Fibroblast of upper back skin (primary cell): ENCODE measurements at places on chromosomes 7 and 10.

- no peak for DNase-seq
Observed at GRCh38 chr7:28381466-28381865, 30.9 kb upstream of the CREB5 start.

- no peak for DNase-seq
Observed at GRCh38 chr7:141455723-141456122, 95.5 kb upstream of the AGK start.

- DNase-seq = peak; percentile 69
Observed at GRCh38 chr10:75773231-75773780, 341.9 kb downstream of the LRMDA start.

- no peak for DNase-seq
Observed at GRCh38 chr10:35451151-35452016, 115.1 kb downstream of the CCNY start.

- no peak for DNase-seq
Observed at GRCh38 chr10:129935867-129936152, 28.3 kb downstream of the EBF3 start.

- no peak for DNase-seq
Observed at GRCh38 chr10:77661100-77661499, 23.5 kb upstream of the KCNMA1 start.

GRCh38 chr10:71413581-71413980, 16.9 kb downstream of the CDH23 start:
- no peak for DNase-seq

- DNase-seq = no peak
Observed at GRCh38 chr7:155921086-155921803, 109.0 kb upstream of the SHH start.

- DNase-seq = no peak
Observed at GRCh38 chr10:76554033-76554408, 1083.6 kb downstream of the KCNMA1 start.

DNA sequence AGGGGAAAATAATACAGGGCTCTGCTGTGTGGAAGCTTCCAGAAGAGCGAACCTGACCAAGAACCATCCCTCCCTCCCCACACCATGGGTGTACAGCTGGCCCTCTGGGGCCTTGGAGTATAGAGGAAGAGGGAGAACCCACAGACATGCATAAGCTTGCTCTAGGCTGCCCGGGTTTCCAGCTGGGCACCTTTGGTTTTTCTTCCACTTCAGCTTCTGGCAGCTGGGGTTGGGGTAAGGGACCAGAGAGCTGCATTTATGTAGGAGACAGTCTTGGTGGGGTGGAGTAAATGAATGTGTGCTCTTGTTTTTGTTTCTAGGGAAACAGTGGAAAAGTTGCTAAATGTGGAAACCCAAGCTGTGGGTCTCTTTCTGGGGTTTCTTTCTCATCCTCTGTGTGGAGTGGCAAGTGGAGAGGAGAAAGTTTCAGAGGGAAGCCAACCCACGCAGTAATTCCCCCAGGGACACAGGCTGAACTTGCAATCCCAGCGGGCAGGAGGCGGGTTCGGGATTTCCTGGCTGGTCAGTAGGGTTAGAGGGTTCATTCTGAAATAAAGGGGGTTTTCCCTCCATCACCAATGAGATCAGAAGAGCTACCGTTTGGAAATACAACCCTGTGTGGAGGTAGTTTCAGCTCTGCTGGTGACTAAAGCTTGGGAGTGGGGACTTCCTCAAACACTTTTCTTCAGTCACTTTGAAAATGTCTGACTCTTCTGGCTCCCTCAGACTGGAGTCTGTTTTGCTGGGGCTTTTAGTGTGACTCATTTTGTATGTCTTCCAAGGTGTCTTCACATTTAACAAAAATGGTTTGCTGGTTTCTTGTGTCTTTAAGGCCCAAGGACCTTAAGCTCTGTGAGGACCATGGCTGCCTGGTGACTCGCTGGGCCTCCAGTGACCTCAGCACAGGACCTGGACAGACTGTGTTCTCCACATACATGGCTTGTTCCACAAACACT, 22.2 kb upstream of the SRGN start:
- DNase-seq = peak; percentile 54

DNA sequence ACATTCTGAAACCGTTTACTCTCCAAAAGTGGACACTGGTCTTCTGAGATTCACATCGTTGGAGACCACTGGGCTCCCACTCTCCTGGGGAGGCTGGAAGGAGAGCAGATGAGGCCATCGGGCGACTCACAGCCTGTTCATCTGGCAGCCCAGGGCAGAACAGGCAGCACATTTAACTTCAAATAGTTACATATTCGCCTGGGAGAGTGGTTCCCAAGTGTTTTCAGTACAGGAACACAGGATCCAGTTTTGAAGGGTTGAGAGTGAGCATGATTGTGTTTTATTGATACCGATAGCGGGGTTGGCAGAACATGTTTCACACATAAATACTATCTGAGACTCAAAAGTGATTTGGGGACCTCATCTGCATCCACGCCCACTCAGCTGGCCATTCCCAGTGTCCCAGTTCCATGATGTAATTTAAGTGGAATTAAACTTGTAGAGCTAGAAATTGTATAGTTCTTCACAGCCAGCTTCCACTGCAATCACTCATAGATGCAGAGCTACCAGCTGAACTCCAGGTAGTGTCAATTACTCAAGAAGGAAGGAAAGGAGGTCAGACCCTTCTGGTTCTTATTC, 22.8 kb upstream of the PNLIP start:
- DNase-seq = no peak

GRCh38 chr7:106609416-106609815, 51.5 kb downstream of the CCDC71L start:
- DNase-seq = peak; percentile 88

GRCh38 chr7:134546955-134547354, 2.0 kb upstream of the AKR1B15 start:
- no peak for DNase-seq

DNA sequence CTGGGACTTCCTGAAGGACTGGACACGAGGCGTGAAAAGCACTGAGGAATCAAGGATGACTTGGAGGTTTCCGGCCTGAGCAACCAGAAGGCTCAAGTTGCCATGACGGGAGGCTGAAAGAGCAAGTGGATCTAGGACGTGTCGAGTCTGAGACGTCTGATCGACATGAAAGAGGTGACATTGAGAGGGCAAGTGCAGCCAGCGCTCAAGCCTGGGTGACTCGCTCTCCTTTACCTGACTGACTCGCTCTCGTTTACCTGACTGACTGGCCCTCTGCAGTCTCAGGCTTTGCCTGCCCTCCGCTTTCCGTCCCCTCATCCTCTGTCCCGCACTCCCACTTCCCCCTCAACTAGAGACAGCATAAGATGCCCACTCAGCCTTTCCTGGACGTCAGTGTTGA, 202.6 kb upstream of the FRMD4A start:
- DNase-seq = no peak

- DNase-seq = no peak
Observed at GRCh38 chr7:29597266-29597665, 33.6 kb downstream of the PRR15 start.

GRCh38 chr10:131444862-131445461, 133.4 kb upstream of the TCERG1L start:
- no peak for DNase-seq

GRCh38 chr7:47937711-47938573, 10.3 kb downstream of the PKD1L1 start:
- no peak for DNase-seq

- peak; percentile 100 for DNase-seq
Observed at GRCh38 chr10:31618541-31619291, 299.7 kb downstream of the ZEB1 start.

- DNase-seq = no peak
Observed at GRCh38 chr10:74705358-74705980, 120.9 kb upstream of the KAT6B start.

GRCh38 chr7:144728551-144728950, 107.3 kb downstream of the TPK1 start:
- DNase-seq = no peak

- DNase-seq = peak; percentile 1
Observed at GRCh38 chr7:107318523-107319160, 149.8 kb downstream of the HBP1 start.

- no peak for DNase-seq
Observed at GRCh38 chr7:105799006-105799405, 77.4 kb downstream of the ATXN7L1 start.

DNA sequence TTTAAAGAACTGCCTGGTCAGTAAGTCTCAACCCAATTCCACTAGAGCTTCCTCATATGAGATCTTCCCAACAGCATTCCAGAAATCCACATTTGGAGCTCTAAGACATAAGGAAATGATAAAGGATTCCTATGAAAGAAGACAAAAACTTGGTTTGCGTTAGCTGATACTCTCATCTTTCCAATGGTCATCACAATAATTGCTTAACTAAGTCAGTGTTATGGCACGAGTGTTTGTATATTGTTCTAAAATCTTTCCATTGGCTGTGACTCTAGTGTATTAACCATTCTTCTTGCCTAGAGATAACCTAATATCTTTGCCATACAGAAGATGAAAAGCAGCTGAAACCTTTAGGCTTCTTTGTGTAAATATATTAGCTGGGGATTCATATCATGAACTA, 289.0 kb downstream of the SNX13 start:
- peak; percentile 66 for DNase-seq

- DNase-seq = no peak
Observed at GRCh38 chr10:86597306-86597705, 57.0 kb upstream of the OPN4 start.

DNA sequence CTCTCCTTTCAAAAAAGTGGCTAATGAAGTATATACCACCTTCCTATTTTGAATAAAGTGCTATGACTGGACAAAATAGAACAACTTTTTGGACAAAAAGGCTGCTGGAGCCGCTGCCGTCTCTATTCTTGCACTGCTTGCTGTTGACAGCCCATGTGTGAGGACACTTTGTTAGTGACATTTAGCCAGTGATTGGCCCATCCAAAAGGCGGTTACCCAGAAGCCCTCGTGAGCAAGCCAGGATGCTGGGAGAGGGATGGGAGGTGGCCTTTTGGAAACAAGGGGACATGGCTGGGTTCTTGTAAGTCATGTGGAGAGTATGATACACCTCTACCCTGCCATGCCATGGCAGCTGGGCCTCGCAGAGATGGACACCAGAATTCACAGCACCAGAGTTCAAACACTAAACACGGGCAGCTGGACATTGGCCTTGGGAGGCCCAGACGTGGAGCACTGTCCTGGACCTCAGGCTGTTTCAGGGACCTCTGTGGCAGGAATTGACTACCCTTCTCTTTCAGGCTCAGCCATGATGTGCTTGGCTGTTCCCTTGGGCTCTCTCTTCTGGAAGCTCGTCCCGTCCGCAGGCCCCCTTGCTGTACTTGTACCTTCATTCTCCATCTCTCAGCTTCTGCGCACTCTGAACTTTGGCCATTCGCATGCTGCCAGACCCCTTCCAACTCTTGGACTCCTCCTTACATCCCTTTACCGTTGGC, 118.3 kb downstream of the TCF7L2 start:
- no peak for DNase-seq

GRCh38 chr10:95440756-95441546, 120.2 kb downstream of the SORBS1 start:
- no peak for DNase-seq

GRCh38 chr10:71468363-71469094, 71.8 kb downstream of the CDH23 start:
- DNase-seq = no peak

DNA sequence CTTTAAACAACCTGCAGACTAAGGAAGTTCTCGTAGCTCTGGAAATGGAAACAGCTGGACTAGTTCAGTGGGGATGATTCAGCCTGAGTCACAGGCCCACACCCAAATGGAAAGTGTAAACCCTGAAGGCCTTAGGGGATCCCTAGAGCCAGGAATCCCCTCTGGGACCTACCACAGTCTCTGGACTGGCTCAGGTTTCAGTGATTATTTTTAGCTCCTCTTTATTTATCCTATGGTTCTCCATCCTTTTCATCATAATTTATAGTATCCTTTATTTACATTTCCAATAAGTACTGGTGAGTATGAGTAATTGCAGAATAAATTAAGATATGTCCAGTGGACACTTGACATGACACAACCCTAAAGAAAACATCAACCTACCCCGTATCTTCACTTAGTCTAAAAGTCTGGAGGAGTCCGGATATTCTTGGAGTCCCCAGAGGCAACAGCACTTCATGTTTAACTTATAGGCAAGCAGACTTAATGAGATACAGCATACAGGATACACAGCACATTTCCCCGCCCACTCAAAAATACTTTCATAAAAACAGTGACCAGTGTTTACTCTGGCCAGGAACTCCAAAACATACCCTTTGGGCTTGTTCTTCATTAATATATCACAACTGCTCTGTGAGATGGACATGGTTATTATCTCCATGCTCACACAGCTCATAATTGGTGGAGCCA, 28.4 kb upstream of the SEMA3E start:
- DNase-seq = peak; percentile 95

DNA sequence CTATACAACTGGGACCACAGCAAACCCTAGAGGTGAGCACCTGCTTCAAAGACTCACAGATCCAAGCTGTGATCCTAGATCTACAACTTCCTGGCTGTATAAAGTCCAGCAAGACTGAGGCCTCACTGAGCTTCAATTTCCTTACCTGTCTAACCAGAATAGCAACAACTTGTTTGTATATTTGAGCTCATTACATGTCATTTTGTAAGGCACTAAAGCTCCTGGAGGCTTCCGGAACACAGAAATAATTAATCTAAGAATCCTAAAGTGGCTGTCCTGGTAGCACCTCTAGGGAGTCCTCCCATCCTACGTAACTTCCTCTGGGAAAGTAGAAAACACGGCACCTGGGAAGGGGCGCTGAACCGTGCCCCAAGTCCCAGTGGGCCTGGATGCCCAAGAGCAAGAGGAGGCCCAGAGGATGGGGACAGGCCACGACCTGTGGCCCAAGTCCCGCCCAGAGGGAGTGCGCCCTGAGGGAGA, 39.4 kb downstream of the HK1 start:
- no peak for DNase-seq

DNA sequence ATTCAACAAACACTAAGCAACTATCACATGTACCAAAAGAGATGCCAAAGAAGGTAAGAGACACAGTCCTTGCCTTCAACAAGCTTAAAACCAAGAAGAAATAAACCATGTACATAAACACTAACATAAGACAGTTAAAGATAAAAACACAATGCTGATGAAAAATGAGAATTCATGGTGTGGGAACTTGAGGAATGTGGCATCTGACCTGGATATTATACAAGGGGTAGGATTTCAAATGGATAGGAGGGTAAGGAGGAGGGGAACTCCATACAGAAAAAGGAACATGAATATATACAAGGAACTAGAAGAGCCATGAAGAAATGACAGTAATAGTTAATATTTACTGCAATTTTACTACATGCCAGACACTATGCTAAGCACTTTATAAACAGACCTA, 11.0 kb downstream of the HIBADH start:
- DNase-seq = no peak

DNA sequence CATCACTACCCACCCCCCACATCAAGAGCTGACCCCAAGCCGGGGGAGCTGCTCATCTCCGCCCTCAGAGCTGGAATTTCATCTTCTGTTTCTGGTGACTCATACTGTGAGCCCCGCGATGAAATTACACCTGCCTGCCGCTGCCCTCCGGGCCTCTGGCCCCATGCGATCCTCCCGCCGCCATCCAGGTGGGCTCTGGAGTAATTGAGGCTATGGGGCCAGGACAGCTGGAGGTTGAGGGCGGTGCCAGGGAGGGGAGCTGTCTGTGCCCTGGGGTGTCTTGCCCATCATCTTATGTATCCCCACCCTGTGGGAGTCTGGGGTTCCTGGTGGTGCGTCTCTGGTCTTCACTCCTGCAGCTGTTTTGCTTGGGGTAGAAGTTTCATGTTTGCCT, 9.0 kb downstream of the GTF2IRD1 start:
- DNase-seq = no peak

- DNase-seq = no peak
Observed at GRCh38 chr10:122248356-122249302, 22.5 kb upstream of the BTBD16 start.
